HFF-Myc (cell line): ENCODE measurements at places on chromosomes 2 and 18.

- DNase-seq: peak; percentile 20
Measured at GRCh38 chr2:200308546-200309295, 2.2 kb downstream of the SPATS2L start.

GRCh38 chr2:75703589-75704287 is 7.0 kb downstream of the GCFC2 start:
- no peak for DNase-seq

DNA sequence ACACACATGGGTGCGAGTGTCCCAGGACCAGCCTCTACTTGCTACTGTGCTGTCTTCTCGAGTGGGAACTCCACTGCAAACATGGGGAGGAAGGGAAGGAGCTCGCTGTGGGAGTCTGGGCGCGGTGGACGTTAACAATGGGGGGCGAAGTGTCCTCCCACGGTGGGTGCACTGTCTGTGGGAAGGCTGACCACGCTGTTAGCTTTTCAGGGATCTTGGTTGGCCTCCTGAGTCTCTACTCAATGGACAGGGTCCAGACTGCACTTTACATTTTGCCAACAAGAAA is 146.7 kb downstream of the MBP start:
- DNase-seq: no peak

- no peak for DNase-seq
Measured at GRCh38 chr2:190197143-190197720, 122.4 kb downstream of the HIBCH start.

DNA sequence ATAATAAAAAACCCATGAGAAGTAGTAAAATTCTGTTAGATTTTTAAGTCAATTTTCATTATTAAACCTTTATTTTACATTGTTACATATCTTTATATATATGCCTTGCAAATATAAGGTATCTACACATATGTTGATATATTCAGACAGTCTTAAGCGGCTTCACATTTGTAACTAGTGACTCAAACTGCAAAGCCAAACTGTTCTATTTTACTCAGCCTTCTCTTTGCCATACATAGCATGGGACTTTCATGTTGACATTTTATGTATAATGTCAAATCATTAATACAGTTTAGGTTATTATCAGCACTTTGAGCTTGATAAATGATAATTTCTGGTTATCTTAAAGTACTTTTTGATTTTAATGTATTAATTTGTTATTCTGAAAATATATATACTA is 125.0 kb upstream of the WDSUB1 start:
- no peak for DNase-seq

DNA sequence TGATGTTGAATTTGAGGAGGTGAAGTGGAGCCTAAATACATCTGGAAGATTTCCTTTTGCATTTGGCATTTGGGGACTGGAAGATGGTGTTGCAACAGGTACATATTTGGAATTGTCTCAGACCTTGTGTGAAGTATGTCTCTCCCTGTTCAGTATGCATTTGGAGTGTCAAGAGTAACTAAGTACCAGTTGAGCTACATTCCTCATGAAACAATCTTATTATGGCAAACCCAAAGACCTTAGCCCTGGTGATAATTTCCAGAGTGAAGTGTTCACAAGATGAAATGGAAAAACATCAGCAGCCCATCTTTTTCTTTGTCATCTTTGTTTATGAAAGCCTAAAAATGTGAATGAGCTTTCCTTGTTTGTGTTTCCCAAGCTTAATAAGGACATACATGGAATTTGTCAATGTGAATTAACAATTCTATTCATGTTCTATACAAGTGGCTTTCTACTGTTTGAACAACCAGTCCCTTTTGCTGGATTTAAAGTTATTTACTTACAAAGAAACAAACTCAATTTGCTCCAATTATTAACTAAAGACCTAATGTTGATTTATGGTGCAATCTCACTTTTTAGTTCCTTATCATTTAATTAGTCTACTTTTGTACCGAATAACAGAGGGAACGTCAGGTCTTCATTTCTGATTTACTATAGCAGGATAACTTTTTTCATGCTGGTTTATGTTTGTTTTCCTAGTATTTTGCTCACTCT is 42.1 kb upstream of the PPP1R1C start:
- no peak for DNase-seq
